ENCODE measurements at places on chromosomes 3 and 15.

GRCh38 chr3:181701096-181701495 lies 10.6 kb upstream of the SOX2 start:
- DNase-seq, result no peak

DNA sequence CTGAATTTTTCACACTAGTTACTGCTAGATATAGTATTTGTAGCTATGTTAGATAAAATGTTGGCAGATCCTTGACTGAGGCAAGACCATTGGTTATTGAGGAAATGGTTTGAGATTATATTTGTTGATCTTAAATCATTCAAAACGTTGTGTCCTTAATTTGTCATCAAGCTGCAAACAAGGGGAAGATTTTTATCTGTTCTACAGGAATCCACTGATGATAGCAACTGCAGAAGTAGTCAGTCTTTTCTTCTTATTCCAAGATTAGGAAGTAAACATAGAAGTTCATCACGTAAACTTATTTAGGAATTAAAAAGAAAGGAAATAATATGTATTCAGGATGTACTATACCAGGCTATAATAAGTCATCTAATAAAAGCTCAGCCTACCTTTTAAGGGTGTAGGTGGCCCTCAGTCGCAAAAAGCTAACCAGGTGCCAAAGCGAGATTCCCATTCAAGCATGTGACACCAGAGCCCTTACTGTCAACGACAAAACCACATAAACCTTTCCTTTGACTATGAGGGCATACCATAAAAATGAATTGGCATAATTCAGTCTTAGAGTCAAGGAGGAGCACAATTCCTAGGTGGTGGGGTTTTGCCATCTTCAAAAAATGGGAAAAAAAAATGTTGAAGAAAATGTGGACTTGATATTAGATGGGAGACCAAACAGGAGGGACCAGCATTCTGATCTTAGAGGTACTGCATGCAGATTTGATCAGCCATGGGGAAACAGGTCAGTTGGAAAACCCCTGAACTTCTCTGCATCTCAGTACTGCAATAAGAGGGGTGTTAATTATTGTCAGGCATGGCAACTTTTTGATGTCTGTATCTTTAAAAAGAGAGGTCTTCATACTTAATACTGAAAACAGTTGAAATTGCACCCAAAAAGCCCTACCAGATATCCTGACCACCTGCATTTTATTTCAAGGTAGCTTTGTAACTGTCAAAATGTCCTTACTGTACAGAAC lies 212.5 kb upstream of the UBE2E1 start:
- no peak for DNase-seq

- no peak for DNase-seq
These were observed 24.1 kb downstream of the NEK10 start for GRCh38 chr3:27345045-27345444.

GRCh38 chr15:72813345-72814004 lies 29.9 kb upstream of the ADPGK start:
- DNase-seq, result no peak

- DNase-seq, result no peak
These were observed 2.1 kb upstream of the PAQR5 start for GRCh38 chr15:69296606-69297005.

- DNase-seq, result no peak
These were observed 31.7 kb downstream of the UQCC5 start for GRCh38 chr3:52568069-52568468.

DNA sequence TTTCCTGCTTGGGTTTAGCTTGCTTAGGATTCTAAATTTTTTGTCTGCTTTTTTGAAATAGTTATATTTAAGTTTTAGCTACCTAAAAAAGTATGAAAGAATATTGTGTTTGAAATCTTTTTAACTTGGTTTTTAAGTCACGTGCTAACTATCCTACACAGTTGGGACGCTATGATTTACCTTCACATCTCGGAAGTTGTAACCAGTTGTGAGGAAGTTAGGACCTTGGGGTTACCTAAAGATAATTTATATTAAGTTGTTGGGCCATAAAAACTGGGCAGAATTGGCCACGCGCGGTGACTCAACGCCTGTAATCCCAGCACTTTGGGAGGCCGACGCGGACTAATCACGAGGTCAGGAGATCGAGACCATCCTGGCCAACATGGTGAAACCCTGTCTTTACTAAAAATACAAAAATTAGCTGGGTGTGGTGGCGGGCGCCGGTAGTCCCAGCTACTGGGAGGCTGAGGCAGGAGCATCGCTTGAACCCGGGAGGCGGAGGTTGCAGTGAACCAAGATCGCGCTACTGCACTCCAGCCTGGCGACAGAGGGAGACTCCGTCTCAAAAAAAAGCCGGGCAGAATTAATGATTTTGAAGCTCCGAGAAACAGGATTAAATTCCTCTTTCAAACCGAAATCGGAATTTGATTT lies 1.0 kb downstream of the ZFAND6 start:
- no peak for DNase-seq

DNA sequence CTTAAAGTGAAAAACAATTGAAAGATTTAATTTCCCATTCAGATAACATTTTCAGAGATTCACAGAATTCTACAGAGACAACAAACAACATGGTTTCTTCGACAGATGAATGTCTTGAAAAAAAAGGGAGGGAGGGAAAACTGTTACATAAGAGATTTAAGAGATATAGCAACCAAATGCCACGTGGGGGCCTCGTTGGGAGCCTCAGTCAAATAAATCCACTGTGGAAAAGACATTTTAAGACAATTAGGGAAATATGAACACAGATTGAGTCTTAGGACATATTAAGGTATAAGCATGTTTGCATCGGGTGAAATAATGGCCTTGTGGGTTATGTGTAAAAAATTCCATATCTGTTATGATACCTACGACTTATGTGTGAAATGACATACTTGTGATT lies 5.0 kb upstream of the PRRT3 start:
- no peak for DNase-seq

DNA sequence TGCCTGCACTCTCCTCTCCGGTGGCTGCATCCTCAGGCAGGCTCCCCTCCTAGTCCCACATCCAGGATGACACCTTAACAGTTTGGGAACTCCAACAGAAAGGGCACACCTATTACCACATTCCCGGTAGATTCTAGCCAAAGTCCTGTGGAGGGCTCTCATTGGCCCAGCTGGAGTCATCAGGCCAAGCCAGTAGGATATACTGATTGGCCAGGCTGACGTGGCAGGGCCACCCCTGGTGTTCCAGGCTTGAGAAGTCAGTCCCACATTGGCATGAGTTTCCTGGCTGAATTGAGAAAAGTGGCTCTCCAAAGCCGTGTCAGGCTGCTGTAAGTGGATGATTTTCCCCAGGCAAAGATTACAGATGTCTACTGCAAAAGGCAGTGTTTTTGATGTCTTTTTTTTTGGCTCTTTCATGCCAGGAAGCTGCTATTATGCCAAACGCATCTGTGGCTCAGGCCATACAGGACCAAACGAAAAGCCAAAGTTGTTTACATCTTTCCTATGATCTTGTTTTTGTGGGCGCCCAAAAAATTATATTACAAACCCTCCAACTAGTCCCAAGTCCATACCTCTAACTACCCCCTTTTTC lies 6.6 kb upstream of the BLM start:
- no peak for DNase-seq

DNA sequence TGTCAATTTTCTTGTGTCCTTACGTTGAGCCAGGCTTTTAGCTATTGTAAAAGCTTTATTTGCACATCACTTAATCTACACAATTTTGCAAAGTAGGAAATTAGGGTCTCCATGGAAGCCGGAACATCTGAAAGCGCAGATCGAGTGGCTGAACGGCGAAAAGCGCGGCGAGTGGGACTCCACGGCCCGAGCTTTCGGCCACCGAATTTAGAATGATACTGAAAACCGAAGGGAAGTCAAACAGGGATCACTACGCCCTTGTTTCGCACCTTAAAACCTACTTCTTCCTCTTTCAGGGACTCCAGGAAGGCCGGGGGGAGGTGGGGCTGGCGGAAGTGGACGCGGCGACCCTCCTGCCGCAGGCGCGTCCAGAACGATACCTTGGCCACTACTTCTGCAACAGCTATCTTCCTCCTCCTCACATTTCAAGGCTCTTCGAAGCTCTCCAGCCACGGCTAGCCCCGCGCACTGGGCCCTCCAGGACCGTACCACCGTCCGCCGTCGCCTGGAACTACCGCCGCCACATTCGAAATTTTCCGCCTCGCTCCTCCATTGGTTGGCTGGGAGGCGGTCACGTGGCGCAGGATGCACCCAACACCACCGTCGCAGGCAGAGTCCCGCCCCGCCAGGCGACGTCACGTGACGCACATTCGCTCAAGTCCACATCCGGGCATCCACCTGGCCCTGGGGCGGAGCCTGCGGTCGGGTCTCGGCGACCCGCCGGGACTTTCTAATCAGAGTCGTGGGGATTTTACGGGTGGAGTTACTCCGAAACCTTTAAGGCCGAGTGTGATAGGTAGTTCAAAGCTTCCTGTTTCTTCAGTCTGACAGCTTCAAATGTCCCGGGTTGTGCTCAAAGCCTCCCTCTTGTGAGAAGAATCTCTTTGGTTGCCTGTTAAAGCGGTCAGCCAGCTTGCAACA lies at the start of gene SGO1:
SGO1 (minus strand) TSS at position 528 of the 921 bp plus-strand sequence. CDS start 2,179 bp downstream, outside the sequence.
- peak; percentile 99 for DNase-seq

GRCh38 chr15:33341953-33342352 lies 31.2 kb downstream of the RYR3 start:
- DNase-seq, result no peak

- DNase-seq, result no peak
These were observed 66.1 kb upstream of the PRICKLE2 start for GRCh38 chr3:64291345-64291744.

DNA sequence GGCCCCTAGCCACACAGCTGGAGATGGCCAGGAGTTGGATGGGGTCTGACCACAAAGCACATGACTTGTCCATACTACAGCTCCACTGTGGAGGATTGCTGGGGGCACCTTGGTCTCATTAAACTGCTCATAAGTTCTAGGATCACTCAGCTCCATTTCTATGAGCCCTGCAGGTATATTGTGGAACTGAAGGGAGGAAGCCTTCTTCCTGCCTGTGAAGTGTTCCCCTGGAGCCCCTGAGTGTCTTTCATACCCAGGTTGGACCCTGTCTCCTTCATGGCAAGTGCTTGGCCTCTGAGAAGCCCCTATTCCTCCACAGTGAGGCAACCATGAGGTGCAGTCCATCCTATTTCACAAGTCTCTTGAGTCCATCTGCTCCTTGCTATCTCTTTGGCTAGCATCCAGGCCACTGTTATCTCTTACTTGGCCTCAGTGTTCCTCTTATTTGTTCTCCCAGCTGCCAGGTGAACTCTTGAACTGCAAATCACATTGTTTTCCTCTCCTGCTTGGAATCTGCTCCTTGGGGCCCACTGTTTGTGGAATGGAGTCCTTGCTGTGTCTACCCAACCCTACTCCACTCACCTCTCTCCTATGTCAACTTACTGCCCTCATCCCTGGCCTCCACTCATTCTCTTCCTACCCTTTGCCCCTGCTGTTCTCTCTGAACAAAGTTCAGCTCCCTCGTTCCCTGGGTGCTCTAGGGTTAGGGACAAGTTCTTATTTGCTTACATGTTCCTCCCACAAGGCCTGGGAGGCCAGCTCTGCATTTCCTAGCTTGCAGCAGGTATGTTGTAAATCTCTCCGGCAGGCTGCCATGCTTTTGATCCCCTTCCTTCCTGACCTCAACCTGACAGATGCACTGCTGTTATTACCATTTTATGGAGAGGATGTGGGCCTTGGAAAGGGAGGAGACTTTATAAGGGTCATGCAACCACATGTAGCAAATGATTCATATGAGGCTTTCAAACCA lies 1.2 kb downstream of the ACOX2 start:
- DNase-seq, result no peak

DNA sequence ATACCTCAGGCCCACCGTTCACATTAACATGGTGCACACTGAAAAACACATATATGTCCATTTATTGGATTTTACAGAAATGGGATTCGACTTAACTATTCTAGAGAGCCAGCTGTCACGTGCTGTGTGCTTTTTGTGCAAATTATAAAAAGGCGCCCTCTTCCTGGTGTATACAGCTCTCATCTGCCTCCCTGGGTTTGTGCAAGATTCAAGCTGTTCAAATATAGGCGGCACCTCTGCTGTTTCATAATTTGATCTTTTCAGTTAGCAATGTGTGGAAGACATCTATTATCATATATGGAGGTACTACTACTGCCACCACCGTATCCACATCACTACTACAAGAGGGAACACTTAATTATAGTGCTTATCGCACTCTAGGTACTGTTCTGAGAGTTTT lies 187.6 kb downstream of the EBLN2 start:
- no peak for DNase-seq

GRCh38 chr3:8266730-8267131 lies 234.9 kb upstream of the LMCD1 start:
- DNase-seq, result no peak

DNA sequence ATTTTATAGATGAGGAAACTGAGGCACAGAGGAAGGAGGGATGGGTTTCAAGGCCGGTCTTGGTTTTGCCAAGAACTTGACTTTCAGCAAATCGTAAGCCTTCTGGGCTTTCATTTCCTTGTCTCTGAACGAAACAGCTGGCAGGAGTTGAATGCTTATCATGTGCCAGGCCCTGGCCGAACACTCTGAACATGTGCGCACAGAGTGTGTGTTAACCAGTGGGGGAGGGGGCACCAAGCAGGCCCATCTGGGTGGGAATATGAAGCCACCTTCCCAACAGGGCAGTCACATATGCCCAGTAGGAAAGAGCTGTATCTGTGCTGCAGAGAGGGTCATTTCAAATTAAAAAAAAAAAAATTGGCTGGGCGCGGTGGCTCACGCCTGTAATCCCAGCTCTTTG lies 29.3 kb downstream of the ZNF710 start:
- no peak for DNase-seq

GRCh38 chr15:69587723-69588426 lies 135.3 kb downstream of the RPLP1 start:
- no peak for DNase-seq

DNA sequence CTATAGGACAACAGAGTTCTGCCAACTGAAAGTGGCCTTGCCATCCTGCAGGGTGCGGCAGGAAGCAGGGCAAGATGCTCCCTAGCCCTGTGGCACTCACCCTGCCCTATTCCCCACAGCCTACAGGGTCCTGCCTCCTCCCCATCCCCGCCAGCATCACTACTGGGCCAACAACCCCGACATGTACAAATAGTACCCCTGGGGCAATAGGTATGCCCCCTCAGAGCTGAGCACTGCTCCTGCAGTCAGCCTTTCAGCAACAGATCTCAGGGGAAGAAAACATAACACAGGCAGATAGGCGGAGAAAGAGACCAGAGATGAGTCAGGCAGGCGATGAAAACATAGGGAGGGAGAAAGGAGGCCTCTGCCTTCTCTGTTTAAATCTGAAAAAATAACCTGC lies 74.7 kb downstream of the XXYLT1 start:
- no peak for DNase-seq

DNA sequence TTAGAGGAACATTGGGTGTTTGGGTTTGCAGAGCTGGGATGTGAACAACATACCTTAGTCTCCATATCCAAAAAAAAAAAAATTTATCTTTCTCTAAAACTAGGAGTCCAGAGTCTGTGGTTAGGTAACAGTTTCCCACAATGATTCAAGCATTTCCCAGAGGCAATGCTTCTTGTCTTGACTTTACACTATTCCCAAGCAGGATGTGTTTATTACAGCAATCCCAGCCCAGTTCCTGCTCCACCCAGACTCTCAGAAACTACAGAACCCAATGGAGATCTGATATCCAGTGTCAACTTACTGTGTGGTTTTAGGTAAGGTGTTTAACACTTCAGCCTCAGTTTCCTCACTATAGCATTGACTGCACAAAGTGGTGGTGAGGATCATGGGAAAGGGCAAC lies 2.3 kb upstream of the C3orf62 start:
- DNase-seq, result no peak

- no peak for DNase-seq
These were observed 18.8 kb upstream of the SSUH2 start for GRCh38 chr3:8663177-8664061.

Data from stimulated activated CD8-positive, alpha-beta memory T cell treated with anti-CD3 and anti-CD28 coated beads, Interleukin-7, amount 100 ng/mL, for 1 hour (primary cell).